ENCODE measurements at places on chromosomes 16 and 17.

DNA sequence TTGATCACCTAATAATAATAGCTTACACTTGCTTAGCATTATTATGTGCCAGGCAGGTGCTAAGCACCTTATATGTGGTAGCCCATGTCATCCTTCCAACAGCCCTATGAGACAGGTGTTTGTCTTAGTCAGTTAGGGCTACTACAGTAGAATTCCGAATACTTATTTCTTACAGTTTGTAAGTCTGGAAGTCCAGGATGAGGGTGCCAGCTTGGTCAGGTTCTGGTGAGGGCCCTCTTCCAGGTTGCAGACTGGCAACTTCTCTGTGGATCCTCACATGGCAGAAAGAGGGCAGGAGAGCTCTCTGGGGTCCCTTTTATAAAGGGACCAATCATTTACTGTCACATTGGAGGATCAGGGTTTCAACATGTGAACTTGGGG, 19.6 kb upstream of the MYH10 start:
- no peak for DNase-seq

DNA sequence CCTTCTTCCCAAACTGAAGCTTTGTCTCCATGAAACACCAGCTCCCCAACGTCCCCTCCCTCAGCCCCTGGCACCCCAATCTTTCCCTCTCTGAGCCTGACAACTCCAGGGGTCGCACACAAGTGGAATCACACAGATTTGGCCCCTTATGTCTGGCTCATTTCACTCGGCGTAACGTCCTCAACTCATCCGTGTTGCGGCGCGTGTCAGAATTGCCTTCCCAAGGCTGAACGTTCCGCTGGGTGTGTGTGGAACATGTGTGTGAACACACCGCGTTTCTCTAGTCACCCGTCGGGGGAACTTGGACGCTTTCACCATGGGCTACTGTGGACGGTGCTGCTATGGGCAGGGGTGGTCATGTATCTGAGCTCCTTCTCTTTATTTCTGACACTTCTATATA, 45.0 kb downstream of the TBC1D16 start:
- DNase-seq = no peak

- DNase-seq = no peak
Measured at GRCh38 chr16:68943961-68944360, 100.6 kb downstream of the TANGO6 start.

DNA sequence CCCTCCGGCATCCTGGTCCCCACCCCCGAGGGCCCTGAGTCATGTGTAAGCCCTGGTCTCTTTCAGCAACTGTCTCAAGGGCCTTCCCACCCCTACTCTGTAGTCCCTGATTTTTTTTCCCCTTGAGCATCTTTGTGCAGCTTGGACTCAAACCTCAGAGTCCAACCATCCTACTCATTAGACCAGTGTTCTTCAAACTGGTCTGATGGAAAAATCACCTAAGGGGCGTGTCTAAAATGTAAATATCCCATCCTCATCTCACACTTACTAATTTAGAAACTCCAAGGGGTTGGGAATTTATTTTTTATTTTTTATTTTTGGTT, 624 bp downstream of the G6PC3 start:
- DNase-seq = no peak

DNA sequence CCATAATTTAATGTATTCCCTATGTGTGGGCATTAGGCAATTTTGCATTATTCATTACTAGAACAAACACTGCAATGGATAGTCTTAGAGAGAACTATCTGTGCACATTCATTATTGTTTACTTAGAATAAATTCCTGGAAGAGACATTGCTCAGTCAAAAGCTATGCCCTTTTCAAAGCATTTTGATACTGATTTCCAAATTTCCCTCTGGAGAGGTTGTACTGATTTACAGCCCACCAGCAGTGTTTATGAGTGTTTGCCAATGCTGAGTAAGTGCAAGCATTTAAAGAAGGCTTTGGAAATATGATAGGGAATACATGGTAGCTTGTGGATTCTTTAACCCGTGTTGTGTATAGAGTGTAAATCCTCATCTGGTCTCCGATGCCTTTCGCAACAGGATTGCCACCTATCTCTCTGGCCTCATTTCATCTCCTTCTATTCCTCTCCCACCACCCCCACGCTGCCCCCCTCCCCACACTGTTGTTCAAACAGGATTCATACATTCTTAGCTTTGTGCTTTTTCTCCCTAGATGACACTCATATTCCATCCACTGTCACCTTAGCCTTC, 33.4 kb upstream of the MMD start:
- DNase-seq = no peak

DNA sequence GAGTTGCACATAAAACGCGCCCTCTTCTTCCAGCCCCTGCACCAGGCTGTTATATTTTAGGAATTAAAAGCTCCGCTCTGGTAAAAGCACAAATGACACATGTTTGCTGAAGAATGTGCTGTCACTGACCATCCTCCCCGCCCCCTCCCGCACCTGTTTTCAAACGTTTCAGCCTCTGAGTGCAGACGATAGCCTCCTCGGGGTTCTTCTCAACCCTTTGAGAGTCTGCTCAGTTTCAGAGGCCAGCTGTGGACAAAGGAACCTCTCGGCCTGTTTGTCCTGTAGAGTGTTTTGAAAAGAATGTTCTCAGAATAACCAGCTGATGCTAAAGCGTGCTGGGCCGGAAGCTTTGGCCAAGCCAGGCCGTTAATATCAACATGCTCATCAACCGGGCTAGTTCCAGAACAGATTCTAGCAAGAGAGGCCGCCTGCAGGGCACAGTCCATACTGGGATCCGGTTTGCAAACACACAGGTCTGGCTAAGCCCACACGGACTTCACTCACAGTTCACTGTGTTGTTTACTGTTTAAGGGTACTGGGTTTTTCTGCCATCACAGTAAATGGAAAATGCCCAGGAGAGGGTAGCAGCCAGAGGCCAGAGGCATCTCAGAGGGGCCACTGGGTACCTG, 6.4 kb upstream of the CACNG4 start:
- DNase-seq = no peak

- DNase-seq = no peak
Measured at GRCh38 chr16:11409398-11409797, 64.1 kb downstream of the RMI2 start.

- DNase-seq = no peak
Measured at GRCh38 chr16:28189245-28189644, 22.5 kb downstream of the XPO6 start.

- no peak for DNase-seq
Measured at GRCh38 chr16:65988024-65988595, 378.4 kb upstream of the CDH5 start.

DNA sequence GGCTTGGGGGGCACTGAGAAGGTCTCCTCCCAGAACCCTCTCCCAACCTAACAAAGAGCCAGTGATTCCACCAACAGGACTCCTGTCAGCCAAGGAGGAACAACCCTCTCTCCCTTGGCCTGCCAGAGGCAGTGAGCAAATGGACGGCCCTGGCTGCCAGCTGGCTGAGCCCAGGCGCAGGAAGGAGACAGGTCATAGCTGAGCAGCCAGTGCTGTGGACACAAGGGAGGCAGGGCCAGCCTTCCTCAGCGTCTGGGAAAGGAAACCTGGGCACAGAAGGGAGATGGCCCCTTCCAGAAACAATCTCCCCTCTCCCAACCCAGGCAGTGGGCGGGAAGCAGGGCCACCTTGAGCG, 2.1 kb downstream of the MPO start:
- no peak for DNase-seq

DNA sequence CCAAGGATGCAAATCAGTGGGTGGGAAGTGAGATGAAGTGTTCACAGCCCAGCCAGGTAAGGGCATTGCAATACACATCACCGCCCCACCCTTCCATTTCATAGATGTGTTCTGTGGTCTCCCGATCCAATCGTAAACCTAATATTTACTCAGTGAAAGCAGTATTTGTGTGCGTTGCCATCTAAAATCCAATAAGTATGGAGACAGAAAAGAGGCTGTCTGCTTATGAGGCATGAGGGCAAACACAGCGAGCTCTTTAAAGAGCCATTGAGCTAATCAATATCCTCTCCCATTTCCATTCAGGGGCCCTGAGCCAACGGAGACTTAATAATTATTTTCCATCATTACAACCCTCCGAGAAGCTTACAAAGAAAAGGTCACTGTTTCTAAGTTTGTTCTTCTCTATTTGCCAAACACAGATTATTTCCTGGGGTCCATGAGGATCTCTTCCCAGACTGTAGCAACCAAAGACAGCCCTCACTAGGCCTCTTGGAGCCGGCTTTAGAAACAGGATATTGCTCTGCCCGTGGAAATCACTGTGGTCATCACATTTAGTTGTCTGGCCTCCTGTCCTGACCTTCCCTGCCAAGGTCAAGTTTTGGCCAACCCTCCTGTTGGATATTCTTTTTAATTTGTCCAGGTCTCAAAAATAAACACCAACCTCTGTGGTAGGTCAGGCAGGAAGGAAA, 120.1 kb downstream of the SLC39A11 start:
- DNase-seq = no peak

- no peak for DNase-seq
Measured at GRCh38 chr17:67215991-67216421, 29.0 kb downstream of the HELZ start.

GRCh38 chr17:49465331-49465903, 29.7 kb upstream of the NGFR start:
- DNase-seq = no peak

DNA sequence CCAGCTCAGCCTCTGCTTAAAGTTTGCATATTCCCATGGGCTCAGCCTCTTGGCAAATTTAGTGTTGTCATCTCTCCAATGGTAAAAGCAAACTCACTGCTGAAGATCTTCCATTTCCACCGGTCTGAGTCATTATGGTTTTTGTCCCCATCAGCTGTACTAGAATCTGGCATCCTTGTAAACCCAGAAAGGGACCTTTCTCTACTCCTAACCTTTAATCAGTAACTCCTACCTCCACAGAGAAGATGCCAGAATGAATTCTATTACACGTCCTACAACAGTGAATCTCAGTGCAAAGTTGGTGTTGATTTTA, 45.8 kb downstream of the ZNF652 start:
- DNase-seq = no peak

DNA sequence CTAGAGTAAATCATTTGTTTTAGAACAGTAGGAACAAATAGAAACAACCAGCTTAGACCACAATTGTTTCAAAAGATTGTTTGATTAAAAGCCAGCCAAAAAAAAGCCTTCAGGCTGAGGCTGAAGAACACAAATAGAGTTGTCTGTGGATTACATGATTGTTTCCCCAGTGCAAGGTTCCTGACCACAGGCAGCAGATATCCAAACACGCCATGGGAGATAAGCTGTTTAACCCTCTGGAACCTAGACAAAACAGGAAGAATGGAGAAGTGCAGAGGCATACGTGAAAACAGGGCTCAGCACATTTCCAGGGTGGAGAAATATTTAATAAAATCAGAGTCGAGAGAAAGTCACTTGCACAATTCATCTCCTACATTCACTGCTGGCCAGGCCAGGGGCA, 21.0 kb downstream of the ATPAF2 start:
- no peak for DNase-seq

DNA sequence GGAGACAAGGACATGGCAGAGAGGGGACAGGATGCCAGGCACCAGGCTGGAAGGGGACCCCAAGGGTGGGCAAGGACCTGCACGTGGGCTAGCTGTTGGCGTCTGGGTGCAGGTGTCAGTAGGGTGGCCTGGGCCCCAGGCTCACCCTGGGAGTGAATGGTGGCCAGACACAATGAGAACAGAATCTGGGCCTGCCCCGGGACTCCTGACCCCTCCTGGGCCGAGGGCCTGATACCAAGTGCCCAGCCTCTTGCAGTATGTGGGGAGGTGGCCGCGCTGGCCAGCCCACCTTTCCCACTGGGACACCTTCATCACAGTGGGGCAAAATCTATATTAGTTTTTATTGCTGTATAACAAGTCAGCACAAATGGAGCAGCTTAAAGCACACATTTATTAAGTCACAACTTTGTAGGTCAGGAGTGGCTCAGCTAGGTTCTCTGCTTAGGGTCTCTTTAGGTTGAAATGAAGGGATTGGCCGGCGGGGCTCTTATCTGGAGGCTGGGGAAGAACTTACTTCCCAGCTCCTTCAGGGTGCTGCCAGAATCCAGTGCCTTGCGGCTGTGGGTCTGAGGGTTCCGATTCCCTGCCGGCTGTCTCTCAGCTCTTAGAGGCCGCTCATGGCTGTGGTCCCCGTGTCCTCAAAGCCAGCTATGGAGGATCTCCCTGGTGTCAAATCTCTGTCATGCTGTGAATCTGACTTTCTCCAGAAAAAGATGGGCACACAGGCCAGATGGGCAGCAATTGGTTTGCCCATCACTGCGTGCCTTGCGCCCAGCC, 3.6 kb downstream of the PRSS33 start:
- no peak for DNase-seq

DNA sequence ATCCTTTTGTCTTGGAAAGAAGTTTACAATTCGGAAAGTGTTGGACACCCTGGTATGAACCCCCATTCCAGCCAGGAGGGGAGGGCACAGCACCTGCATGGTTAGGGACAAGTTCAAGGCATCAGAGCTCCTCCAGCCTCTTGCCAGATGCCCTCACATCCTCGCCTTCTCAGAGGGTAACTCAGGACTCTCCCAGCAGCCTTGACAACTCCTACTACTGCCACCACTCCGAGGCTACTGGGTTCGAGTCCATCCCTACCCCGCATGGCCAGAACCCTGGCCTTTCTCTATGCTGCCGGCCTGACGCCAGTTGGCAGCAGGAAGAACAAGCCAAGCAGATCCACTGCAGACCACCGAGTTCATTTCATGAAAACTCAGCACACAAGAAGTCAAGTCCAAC, 34.1 kb downstream of the AXIN2 start:
- DNase-seq = no peak

DNA sequence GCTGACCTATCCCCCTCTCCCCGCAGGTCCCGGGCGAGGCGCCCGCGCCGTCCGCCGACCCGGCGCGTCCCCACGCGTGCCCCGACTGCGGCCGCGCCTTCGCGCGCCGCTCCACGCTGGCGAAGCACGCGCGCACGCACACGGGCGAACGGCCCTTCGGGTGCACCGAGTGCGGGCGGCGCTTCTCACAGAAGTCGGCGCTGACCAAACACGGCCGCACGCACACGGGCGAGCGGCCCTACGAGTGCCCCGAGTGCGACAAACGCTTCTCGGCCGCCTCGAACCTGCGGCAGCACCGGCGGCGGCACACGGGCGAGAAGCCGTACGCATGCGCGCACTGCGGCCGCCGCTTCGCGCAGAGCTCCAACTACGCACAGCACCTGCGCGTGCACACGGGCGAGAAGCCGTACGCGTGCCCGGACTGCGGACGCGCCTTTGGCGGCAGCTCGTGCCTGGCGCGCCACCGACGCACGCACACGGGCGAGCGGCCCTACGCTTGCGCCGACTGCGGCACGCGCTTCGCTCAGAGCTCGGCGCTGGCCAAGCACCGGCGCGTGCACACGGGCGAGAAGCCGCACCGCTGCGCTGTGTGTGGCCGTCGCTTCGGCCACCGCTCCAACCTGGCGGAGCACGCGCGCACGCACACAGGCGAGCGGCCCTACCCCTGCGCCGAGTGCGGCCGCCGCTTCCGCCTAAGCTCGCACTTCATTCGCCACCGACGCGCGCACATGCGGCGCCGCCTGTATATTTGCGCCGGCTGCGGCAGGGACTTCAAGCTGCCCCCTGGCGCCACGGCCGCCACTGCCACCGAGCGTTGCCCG, 10.3 kb downstream of the ZNF771 start:
- peak; percentile 80 for DNase-seq

- no peak for DNase-seq
Measured at GRCh38 chr16:89827383-89828198, 684 bp upstream of the SPIRE2 start.

- DNase-seq = no peak
Measured at GRCh38 chr16:85286951-85287814, 174.9 kb upstream of the CIBAR2 start.

GRCh38 chr16:19645557-19645981, 72.5 kb downstream of the KNOP1 start:
- DNase-seq = no peak
